Dorsolateral prefrontal cortex (tissue), 122 donors: ENCODE measurements at places on chromosomes 13 and 19.

GRCh38 chr19:8631425-8631819 lies 989 bp downstream of the NFILZ start:
- peak; percentile 50 for DNase-seq

GRCh38 chr19:52592301-52592700 lies 22.2 kb downstream of the ZNF701 start:
- DNase-seq, result no peak

DNA sequence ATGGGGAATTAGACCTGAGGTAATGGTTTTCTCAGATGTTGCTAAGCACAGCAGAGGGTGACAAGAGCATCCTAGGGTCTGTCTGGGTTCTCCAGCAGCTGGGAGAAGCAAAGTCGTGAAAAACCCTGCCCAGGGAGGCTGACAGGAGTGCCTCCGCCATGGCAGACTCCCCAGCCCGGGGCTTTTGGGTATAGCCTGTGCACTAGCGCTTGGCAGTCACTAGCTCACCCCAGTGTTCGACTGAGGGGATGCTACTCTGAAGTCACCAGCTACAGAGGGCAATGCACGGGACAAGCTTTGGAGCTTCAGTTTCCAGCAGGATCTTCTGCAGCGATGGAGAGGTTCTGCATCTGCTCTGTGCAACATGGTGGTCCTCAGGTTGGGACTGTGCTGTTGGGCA lies 87.5 kb downstream of the ING1 start:
- DNase-seq, result no peak

DNA sequence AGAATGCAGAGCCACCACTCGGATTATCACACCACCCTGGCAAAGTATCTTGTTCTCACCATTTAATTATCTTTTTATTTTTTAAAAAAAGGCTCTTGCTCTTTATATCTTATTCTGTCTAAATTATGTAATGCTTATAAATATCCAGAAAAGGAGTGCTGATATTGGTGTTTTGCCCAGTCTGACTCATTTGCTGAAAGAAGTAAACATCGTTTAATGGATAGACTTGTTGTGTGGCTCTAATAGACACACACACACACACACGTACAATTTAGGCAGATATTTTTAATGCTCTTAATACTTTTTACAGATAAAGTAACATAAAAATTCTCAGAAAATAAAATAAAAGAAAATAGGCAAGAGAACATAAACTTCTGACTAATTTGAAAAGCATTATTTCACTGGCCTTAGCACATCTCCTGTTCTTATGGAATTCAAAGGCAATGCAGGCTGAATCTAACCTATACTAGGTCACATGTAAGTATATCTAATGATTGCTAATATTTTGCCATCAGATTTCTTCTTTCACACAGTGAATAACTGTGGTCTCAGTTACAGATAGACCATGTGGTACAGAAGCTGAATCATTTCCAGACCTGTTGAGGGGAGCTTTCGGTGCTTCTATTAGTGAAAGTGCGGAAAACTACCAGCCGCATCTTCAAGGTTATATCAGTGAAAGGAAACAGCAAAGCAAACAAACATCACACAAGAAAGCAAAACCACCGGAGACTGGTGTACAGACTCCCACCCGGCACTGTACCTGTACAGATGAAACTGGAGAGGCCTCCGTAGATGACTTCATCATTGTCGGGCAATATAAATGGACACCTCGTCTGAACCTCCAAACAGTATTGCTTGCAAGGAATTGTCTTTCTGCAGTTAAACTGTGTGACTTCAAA lies 642.1 kb upstream of the ARGLU1 start:
- no peak for DNase-seq

DNA sequence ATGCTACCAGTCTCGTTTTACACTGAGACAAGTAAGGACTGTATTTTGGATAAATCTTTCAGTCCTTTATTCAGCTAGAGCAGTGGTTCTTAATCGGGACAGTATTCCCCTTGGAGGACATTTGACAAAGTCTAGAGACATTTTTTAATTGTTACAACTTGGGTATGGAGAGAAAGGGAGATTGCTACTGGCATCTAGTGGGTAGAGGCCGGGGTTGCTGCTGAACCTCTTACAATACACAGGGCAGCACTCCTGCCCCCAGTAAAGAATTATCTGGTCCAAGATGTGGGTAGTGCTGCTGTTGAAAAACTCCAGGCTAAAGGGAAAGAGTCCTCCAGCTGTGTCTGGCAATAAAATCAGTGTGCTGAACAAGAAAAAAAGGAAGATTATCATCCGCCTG lies 334.8 kb downstream of the SLC7A1 start:
- no peak for DNase-seq

GRCh38 chr13:21077076-21077787 lies 15.8 kb upstream of the LATS2 start:
- no peak for DNase-seq

- no peak for DNase-seq
Observed at GRCh38 chr19:39696387-39696786, 7.9 kb upstream of the LGALS14 start.

DNA sequence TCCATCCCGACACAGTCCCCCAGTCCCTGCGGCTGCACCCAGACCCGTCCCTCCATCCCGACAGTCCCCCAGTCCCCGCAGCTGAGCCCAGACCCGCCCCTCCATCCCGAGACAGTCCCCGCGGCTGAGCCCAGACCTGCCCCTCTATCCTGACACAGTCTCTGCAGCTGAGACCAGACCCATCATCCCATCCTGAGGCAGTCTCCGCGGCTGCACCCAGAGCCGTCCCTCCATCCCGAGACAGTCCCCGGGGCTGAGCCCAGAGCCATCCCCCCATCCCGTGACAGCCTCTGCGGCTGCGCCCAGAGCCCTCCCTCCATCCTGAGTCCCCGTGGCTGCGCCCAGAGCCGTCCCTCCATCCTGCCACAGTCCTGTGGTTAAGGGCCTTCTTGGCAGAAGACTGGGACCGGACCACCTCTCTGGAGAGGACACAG lies 28.8 kb upstream of the TMEM255B start:
- DNase-seq, result no peak

GRCh38 chr13:60482012-60482411 lies 85.0 kb downstream of the TDRD3 start:
- DNase-seq, result no peak

GRCh38 chr19:30969591-30969990 lies 379.6 kb downstream of the TSHZ3 start:
- no peak for DNase-seq

DNA sequence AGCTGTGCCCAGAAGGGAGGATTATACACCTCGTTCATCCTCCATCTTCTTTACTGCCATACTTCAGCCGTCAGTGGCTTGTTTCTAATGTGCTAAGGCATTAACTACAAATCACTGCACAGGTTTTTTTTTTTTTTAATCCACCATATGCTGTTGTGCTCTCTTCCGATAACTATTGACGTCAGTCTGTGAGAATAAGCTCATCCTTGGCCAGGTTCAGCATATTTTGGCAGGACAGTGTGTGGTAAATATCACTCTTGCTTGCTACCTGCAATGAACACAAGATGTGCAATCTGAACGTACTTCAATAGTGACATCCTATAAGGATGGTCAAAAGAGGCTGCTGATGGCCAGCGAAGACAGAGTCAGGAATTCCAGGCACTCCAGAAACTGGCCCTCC lies 2030.7 kb upstream of the PCDH20 start:
- no peak for DNase-seq

DNA sequence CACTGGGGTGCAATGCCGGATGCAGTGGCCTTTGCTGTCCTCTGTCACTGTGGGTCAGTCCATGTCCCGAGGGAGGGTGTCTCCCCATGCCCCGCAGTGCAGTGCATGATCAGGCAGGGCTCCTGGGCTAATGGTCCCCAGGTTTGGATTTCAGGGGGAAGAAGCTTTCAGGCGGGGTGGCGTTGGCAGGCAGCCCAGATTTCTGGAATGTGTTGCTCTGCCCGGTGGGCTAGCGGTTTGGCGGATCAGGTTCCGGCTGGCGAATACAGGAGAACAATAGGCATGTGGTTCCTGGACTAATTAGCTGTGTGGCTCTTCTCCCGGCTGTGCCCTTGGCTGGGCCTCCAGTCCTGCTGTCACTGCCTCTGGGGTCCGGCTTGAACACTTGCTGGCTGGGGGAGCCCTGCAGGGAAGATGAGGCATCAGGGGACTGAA lies 141.3 kb downstream of the FGF9 start:
- no peak for DNase-seq

DNA sequence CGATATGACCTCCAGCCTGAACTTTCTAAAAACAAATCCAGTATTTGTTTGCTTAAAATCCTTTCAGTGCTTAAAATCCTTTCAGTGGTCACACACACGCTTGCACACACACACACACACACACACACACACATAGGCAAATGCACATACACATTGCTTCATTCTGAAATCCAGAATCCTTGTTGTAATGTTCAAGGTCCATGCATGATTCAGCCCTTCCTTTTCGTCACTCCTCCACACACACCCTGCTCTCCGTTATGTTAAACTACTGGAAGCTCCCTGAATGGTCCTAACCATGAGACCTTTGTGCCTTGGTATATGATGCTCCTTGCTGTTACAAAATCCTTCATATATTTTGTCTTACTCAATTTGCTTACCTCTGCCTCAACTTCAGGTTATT lies 44.9 kb downstream of the SERTM1 start:
- DNase-seq, result no peak

DNA sequence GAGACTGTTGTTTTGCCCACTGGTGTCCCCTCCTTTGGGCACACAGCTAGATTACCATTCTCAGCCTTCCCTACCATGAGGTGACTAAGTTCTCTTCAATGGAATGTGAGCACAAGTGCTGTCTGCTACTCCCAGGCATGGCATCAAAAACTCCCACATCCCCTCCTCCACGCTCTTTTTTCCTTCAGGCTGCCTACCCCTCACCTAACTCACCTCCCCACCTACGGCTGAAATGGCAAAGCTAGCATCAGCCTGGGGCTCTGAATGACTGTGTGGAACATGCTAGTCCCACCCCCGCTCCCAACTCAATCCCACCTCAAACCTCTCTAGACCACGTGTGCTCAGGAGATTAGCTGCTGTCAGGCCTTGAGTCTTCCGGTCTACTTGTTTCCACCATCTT lies 512.2 kb downstream of the DIAPH3 start:
- no peak for DNase-seq

GRCh38 chr19:49937750-49938381 lies 8.6 kb upstream of the NUP62 start:
- DNase-seq, result peak; percentile 69

GRCh38 chr19:6996810-6997209 lies 24.4 kb downstream of the MBD3L2B start:
- no peak for DNase-seq

GRCh38 chr19:41816761-41817160 lies 20.4 kb downstream of the CEACAM3 start:
- DNase-seq, result no peak
